Nucleus accumbens (tissue), 56 donors: ENCODE measurements at places on chromosomes 2 and 18.

GRCh38 chr2:105396254-105397024 lies 2.4 kb downstream of the FHL2 start:
- no peak for DNase-seq

- peak; percentile 3 for DNase-seq
Observed at GRCh38 chr18:5057386-5058348, 139.4 kb downstream of the AKAIN1 start.

- DNase-seq = no peak
Observed at GRCh38 chr2:112276954-112277353, 1.6 kb downstream of the ZC3H6 start.

GRCh38 chr2:9178110-9178903 lies 28.3 kb upstream of the ASAP2 start:
- DNase-seq = no peak

DNA sequence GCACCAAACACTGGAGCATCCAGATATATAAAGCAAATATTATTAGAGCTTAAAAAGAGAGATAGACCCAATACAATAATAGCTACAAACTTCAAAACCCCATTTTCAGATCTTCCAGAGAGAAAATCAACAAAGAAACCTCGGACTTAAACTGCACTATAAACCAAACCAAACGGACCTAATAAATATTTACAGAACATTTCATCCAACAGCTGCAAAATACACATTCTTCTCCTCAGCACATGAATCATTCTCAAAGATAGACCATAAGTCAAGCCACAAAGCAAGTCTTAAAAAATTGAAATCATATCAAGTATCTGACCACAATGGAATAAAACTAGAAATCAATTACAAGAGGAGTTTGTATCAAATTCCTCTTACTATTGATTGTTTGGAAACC lies 140.2 kb upstream of the OTOS start:
- DNase-seq = no peak

DNA sequence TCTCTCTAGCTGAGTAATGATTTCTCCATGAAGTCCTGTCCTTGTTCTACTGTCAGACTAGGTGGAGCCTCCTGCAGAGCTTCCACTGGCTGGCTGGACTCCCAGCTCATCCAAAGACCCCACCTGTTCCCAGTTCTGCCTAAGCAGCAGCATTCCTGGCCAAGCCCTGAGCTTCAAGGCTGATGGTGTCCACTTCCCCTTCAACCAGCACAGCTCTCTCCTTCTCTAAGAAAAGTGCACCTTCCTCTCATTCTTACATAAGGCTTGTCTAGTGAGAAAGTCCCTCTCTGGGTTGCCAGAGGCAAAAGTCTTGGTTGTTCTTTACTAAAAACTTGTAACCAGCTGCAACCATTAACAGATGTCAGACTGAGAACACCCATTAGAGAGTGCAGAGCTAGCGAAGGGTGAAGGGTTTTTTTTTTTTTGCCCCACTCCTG lies 58.9 kb downstream of the CXCR4 start:
- DNase-seq = no peak

DNA sequence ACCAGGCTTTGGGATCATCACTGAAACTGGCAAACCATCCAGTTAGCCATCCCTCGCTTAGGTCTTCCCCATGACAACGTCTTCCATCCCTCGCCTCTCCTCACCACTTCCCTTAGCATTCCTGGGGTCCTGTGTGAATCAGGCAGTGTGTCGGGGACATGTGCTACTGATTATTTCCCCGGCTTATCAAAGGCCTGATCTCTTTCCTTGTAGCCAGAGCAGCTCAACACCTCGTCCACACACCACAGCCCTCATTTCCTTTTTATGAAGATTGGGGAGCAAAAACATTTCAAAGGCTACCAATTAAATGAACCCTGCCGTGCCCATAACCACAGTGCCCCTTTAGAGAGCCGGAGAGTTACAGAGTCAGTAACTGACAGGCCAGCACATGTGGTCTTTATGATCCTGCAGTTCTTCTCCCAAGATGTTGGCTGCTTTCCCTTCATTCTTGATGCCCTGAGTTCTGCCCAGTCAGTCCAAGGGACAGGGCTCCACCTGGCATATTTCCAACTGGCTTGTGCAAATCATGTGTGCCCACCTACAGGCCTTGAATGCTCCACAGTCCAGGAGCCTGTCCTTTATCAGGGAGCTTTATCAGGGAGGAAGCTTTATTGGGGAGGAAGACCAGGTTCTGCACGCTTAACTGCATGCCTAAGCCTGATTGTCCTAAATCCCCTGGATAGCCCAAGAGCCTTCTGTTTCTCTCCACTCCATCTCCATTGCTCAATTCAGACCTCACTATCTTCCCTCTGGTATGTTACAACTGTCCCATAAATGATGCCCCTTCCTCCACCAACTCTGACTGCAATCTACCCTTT lies 343.1 kb downstream of the CYRIA start:
- DNase-seq = no peak

DNA sequence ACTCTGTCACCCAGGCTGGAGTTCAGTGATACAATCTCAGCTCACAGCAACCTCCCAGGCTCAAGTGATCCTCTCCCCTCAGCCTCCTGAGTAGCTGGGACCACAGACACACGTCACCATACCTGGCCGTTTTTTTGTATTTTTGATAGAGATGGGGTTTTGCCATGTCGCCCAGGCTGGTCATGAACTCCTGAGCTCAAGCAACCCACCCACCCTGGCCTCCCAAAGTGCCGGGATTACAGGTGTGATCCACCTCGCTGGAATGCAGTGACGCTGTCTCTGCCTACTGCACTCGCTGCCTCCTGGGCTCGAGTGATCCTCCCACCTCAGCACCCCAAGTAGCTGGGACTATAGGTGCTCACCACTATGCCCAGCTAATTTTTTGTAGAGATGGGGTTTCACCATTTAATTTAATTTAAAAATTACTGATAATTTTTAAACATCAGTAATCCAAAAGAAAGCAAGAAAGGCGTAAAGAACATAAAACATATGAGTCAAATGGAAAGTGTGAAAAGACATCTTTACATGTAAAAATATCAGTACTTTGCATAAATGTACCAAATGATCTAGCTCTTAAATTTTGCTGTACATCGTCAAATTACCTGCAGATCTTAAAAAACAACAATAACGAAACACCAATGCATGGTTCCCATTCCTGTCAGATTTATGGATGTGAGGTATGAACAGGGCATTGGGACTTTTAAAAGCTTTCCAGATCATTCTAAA lies 2.8 kb upstream of the ZNF236 start:
- DNase-seq = no peak

DNA sequence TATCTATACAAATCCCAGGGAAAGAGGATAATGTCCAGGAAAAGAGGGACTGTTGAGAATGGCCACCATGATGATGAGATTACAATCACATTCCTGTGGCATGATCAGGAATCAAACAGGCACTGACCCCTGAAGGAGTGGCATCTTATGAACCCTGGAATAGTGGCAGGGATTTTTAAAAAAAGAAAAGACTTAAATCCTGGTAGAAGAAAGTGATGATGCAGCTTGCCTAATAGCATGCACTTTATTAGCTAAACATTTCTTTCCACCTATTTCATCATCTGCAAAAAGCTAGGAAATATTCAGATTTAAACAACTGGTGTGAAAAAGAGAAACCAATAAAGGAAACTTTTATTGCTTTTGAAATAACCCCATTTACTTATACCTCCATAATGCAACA lies 87.2 kb upstream of the FSHR start:
- DNase-seq = no peak

DNA sequence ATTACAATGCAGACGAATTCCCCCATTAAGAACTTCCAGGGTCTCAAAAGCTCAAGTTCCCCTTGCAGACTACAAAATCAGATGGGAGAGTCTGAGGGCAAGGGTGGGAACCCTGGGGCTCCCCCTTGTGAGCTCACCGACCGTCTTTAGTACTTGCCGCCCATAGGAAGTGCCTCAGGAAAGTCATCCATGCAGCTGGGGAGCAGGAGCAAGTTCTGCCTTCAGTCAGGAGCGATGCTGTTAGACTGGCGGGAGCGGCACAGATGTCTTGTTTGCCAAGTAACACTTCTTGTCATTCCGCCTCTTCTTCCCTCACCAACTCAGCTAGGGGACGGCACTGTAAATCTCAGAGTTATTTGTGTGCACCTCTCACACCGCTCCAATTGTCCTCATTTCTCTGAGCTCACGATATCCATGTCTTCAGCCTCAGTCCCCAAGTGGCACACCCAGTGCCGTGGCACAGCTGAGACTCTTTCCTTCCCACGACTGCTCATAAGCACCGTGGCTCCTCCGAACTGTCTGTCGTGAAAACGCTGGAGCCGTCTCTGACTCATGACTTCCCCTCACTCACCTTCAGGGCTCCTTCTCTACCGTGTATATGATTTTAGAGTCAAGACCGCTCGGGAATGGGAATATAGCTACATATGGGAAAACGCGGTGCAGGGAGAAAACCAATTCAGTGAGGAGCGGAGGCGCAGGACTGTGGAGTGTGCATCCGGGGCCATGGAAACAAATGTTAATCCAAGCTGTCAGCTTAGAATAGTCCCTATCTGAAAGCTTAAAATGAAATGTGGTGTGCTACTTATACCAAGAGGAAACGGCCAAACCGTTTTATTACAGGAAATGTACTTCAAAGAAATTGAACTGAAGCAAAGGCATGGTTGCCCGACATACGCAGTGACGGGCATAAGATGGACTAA lies 34.0 kb downstream of the UXS1 start:
- DNase-seq = no peak

DNA sequence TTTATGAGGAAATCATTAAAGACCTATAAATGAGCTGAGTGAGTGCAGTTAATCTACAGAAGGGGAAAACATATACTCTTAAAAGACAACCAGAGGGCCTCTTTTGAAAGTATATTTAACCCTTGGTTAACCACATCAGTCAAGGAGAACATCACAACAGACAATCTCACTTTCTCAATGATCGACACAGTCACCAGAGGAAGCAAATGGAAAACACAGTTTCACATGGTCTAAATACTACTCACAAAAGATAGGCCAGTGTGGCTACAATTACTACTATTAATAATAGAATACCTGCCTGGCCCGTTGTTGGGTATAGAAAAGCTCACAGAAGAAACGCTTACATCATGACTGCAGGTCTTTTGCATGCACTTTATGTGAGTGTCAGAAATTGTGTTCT lies 426.2 kb downstream of the NCKAP5 start:
- no peak for DNase-seq

GRCh38 chr2:158114516-158114915 lies 12.8 kb downstream of the UPP2 start:
- DNase-seq = no peak

DNA sequence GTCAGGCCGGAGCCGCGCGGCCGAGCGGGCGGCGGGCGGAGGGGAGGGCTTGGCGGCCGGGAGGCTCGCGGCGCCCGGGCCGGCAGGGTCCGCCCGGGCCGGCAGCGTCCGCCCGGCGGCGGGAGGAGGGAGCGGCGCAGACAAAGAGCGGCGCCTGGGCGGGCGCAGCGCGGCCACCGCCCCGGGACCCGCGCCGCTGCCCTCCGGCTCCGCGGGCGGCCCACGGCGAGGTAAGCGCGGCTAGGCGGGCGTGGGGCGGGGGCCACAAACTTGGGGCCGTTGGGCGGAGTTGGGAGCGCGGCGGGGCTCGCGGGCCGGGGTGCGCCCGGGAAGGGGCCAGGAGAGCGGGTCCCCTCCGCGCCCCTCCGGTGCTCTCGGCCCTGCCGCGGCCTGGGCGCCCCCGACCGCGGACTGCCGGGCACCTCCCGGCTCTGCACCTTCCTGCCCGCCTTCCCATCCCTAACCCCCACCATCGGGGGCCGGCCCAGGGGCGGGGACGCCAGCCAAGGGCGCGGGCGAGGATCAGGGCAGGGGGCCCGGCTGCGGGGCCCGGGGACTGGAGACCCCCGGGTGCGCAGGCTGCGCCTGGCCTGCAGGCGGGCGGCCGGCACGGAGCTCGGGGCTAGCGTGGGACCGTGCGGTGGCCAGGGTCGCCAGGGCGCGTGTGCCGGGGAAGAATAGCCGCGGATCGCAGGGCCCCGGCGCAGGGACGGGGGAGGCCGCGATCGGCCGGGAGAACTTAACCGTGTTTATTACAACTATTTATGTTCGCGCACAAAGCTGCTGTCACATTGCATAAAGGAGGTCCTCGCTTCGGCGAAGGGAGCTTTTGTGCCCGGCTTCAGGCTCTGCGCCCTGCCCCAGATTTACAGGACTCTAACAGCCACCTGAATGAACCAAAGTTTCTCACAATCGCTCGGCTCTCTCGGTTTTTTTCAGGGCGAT lies at the start of gene NCK2:
TSS of gene NCK2 (plus strand) at position 4 of the 945 bp plus-strand sequence. CDS start 110,152 bp downstream, outside the sequence.
- DNase-seq = no peak

- DNase-seq = no peak
Observed at GRCh38 chr18:40011201-40011600, 1943.8 kb upstream of the PIK3C3 start.

DNA sequence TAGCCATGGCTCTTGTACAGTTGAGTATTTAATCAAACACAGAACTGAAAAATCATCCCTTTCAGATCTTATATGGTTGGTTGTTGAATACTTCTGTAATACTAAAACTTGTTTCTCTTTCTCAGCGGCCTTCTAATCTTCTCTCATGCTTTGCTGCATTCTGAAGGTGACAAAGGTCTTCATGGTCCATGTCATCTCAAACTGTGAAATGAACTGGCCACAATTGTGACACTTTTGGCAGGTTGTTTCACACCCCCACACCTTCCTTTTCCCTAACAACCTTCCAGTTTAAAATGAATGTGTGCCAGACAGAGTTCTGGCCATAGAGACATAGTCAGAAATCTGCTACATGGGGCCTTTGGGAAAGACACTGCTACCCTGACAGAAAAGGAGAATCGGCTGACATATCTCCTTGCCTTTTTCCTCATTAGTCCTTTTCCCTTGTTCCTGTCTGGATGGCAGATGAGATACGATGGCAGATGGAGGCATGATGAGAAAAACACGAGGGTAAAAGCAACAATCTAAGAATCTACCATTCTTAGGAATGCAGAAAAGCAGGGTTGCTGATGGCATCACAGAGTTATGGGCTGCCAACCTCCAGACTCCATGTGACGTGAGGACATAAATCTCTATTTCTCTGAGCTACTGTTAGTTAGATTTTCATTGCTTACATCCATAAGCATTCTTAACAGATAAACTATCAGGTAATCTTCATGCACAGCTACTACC lies 106.5 kb downstream of the PIGN start:
- DNase-seq = no peak

DNA sequence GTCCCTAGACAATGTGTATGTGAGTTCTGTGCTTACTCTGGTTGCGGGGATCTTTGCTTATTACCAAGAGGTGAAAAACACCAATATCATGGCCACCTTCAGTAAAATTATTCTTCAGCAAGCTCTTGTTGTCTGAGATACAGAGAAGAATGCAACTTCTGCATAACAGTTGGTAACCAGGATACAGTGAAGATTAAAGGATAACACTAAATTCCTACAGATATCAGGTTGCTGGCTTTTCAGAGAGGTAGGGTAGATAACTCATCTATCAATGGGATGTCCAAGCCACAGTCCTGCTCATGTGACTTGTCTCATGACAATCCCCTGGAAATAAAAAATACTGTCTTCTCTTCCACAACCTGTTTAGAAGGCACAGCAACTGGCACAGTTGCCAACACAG lies 308.5 kb downstream of the TNS1 start:
- no peak for DNase-seq

DNA sequence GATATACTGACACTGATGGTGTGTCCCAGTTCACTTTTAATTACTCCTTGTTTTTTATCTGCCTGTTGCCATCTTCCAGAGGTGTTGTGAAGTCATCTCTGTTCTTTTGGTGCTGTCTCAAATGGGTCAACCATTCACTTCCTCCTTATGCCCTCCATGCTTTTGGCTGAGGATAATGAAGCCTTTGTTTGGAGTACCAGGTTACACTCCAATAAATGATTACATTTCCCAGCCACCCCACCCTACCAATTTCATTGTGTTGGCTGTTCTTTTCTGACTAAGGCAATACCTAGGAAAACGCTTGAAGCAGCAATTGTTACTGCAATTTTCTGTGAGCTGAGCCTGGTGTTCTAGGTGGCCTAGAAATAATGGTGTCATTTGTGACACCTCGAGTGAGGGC lies 29.8 kb upstream of the ACTG2 start:
- DNase-seq = no peak
